Fibroblast of villous mesenchyme (primary cell): ENCODE measurements at places on chromosomes 7 and 10. TPM values are rescaled to one million over a fixed set of nuclear protein-coding genes. Genes with fewer than 3 reads are reported as not detected.

DNA sequence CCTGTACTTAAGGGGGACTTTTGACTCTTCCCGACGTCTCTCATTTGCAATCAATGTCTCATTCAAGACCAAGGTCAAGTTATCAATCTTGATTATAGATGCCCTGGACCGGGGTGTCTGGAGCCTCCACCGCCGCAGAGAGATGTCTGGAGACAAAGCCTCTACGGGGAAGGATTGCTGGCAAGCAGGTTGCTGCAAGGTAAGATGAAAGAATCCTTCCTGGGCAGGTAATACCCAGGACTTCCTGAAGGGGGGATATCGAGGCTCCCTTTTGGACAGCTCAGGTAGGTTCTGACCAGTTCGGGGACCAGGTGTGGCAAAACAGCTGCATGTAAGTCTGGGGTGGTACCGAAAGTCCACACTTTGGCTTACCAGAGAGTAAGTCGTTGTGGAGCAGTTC is 12.5 kb upstream of the CUX1 start:
- DNase-seq = no peak

- DNase-seq = no peak
Measured at GRCh38 chr7:126818393-126819196, 434.1 kb downstream of the GRM8 start.

- no peak for DNase-seq
Measured at GRCh38 chr10:121601458-121601857, 3.2 kb upstream of the FGFR2 start.

DNA sequence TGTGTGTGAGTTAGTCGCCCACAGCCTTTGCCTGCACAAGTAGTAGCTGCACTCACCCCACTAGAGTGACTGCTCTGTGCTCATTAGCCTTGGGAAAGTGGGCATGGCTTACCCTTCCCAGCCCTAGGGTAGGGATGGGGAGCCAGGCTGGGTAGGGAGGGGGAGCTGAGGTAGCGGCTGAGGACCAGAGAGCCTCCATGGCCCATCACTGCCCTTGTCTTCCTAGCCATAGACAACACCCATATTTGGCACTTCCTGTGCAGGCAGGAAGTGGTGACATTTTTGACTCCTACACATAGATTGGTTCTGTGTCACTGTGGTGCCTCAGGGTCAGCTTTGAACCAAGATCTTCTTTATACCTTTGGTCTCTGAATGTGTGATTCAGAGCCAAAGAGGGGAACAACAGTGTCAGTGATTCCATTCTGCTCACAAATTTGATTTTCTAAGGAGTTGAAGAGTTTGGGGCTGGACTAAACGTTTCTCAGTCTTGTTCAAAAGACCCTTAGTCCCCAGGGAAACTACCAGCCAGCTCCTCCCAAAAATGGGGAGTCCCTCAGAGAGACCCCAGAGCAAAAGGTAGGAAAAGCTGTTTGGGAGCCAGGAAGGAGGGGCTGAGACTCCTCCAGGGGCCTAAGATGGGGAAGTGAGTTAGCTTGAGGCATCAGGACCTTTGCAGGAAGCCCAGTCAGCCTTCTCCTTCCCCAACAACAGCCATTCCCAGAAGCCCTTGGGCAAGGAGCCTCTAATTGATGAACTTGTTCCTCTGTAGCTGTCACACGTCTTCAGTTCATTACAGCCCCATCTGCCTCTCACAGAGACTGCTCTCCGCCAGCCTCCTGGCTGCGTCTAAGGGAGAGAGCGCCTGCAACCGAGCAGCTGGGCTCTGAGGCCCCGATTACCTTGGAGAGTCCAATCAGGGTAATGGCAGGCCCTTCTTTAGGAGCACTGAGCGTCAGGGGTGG is 135.0 kb downstream of the CDH23 start:
- no peak for DNase-seq

Gene KLF14
- under 0.01 TPM in 2 replicates for total RNA-seq

- DNase-seq = peak; percentile 16
Measured at GRCh38 chr10:82252081-82252480, 377.1 kb downstream of the NRG3 start.

- peak; percentile 42 for DNase-seq
Measured at GRCh38 chr7:76338298-76339084, 20.3 kb downstream of the YWHAG start.

- no peak for DNase-seq
Measured at GRCh38 chr7:123789206-123789784, 40.5 kb upstream of the WASL start.

Gene CFAP46
- under 0.01 and 0.32 TPM in 2 replicates for total RNA-seq

GRCh38 chr10:69574571-69574978 is 1.4 kb upstream of the NEUROG3 start:
- DNase-seq = no peak

- no peak for DNase-seq
Measured at GRCh38 chr10:128275388-128276177, 149.4 kb upstream of the MKI67 start.

Gene GJD4
- total RNA-seq = not detected in 2 replicates

DNA sequence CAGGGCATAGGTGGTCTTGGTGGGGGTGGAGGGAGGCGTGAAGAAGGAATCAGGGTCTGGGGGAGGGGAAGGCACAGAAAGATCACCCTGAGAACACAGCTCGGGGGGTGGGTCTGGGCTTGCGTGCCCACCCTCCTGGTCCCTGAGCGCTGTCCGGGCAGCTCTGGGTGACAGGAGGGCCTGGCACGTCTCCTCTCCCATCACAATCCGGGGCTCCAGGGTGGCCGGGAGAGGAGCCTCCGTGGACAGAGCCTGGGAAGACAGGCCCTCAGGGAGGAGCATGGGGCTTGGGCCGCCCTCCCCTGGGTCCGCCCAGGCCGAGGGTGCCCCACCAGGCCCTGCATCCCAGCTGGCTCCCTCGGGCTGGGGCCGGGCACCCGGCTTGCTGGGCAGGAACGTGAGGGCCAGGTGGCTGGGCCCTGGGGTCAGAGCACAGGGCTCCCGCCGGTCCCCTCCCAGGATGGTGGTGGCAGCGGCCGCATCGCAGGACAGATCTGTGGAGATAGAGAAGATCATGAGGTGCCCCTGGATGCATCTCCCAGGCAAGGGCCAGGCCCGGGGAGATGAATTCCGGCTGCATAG is 3.1 kb downstream of the NACAD start:
- no peak for DNase-seq

DNA sequence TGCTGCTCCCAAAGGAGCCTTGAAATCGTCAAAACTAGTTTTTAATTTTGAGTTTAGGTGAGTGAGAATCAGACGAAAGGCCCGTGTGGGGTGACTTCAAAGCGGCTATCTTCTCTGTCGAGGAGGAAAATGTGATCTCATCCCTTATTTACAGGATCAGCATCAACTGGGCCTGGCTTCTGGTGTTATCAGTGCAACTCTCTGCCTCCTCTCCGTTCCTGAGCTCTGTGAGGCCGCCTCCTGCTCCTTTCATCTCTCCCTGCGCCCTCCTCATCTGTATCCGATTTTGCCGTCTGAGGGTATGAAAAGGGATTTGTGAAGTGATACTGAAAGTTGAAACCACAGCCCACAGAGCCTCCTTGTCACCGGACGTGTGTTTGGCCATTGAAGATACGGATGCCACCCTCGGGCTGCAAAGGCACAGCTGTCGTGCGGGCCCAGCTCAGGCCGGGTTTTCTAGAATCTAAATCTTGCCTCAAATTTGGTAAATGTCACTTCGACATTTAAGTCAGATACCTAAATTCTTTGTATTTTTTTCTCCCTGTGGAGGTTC is 408.7 kb upstream of the ADARB2 start:
- DNase-seq = no peak

Gene SUN3
- not detected in 2 replicates for total RNA-seq

Gene ITPRIP
- total RNA-seq = 9.9 and 10.3 TPM in 2 replicates

Gene UCN3
- not detected in 2 replicates for total RNA-seq

- DNase-seq = no peak
Measured at GRCh38 chr10:125407000-125407502, 246.7 kb upstream of the CTBP2 start.

Gene FIGNL1
- total RNA-seq = 20.3 and 21.9 TPM in 2 replicates

- no peak for DNase-seq
Measured at GRCh38 chr7:156009569-156009968, 197.3 kb upstream of the SHH start.

DNA sequence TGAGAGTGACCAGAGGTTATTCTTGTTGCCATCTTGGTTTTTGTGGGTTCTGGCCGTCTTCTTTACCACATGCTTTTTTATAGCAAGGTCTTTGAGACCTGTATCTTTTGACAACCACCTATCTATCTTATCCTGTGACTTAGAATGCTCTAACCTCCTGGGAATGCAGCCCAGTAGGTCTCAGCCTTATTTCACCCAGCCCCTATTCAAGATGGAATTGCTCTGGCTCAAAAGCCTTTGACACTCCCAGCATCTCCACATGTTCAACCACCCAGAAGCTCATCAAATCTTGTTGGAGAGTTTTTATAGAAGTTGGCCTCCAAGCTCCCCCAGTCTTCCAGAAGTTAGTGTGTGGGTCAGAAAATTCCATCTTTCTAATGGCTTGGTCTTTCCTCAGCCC is 464.3 kb upstream of the NRP1 start:
- no peak for DNase-seq

Gene RAB19
- not detected in 2 replicates for total RNA-seq

GRCh38 chr10:84493361-84493760 is 165.0 kb downstream of the CCSER2 start:
- no peak for DNase-seq

DNA sequence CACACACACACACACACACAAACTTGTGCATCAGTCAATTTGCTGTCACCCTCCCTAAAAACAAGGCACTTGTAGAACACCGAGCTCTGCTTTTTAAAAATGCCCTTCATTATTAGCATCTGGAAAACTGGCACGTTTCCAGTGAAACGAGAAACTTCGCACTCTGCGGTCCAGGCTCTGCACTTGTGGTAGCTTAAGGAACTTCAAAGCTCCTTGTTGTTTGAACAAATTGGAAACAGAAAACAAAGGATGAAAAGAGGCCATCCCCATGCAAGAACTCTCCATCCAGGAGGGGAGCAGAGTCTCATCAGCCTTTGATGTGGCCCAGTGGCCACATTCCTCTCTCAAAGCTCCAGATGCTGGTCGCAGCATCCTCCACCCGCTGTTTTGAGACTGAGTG is 105.1 kb downstream of the C10orf90 start:
- peak; percentile 8 for DNase-seq

DNA sequence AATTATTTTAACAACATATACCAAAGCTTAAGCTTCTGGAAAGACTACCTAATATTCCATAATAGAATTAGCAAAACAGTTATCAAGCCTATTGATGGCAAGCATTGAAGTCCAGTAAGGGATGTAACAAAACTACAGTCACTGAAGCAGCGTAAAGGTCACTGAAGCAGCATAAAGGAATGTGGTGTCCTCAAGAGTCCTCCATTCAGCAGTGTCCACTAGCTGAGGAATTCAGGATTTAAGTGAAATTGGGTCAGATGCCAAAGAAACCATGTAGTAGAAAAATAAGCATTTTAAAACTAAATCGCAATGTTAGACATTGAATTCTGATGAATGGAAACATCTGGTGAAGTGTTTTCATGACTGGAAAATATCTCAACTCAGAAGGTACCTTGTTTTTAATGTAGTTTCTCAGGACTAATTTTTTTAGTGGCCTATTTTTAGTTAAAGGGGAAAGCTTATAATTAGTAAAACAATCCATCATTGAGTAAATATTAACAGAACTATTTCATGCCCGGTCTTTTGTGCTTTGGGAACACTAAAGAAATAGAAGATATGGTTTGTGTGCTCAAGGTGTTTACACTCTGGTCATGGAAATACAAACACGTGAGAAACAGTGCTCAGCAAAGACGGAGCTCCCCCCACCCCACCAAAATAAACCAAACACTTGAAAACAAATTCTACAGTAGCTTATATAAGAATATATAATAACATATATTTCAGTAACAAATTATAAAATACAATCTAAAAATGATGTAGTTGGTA is 121.4 kb downstream of the CDK14 start:
- peak; percentile 36 for DNase-seq

Gene CYP26A1
- under 0.01 TPM in 1 of 2 replicates, not detected in the other for total RNA-seq

- DNase-seq = peak; percentile 38
Measured at GRCh38 chr10:4807761-4808507, 18.1 kb upstream of the AKR1E2 start.

Gene RNLS
- 13.5 and 14.2 TPM in 2 replicates for total RNA-seq

GRCh38 chr7:102467581-102468477 is 3.0 kb downstream of the LRWD1 start:
- no peak for DNase-seq

DNA sequence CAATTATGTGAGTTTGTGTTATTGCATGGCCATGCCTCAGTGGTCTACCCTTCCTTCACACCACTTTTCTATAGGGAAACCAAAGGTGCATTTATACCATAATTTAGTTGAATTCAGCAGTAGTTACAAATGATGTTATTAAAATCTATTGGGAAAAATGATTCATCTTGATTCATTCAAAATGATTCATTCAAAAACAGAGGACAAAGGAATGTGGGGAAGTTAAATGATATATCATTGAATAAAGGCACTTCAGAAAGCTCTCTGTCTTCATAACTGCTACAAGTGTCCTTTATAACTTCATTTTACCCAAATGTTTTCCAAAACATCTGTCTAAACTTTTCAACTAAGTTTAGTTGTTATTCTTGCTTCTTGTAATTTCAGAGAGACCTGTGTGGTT is 722.9 kb downstream of the GRM8 start:
- no peak for DNase-seq
